ENCODE measurements at places on chromosomes 11 and 22. TPM values are rescaled to one million over a fixed set of nuclear protein-coding genes. Genes with fewer than 3 reads are reported as not detected.

- DNase-seq, result no peak
Observed at GRCh38 chr11:86446163-86446923, 71.7 kb downstream of the CCDC81 start.

Gene BIRC3
- total RNA-seq, result 85.6 TPM

DNA sequence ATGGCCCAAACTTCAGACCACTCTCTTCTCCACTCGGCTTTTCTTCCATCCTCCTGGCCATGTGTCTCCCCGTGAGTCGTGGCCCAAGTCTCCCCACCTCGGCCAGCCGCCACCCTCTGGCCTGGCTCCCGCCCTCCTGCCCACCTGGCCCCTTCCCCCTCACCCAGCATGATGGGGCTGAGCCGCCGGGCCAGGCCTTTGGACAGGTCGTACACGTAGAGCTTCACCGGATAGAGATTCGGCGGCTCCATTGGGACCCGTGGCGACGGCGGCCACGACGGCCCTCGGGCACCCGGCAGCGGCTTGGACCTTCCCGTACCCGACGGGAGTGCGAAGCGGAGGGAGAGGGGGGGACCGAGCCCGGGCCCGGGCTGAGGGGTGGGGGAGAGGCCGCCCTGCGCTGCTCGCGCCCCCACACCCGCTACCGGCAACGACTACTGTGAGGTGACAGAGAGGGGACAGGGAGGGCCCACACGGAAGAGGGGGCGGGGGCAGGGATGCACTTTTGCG lies at the start of gene DESI1:
DESI1 (minus strand) TSS at position 455 of the 510 bp plus-strand sequence; CDS start at position 251, 204 bp downstream.
- DNase-seq, result peak; percentile 59

DNA sequence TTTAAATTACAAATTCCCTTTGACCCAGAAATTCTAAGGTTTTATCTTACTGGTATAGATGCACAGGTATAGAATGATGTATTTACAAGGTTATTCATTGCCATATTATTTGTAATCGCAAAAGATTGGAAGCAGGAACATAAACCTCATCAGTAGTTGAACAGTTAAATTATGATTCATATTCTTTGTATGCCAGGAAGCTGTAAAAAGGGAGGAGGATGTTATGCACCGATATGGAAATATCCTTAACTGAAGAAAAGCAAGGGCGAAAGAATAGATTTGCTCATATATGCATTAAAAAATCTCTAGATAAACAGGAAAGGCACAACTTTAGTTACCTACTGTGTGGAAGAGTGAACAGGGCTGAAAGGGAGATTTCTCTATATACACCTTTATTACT lies 36.7 kb downstream of the PPFIA1 start:
- DNase-seq, result no peak

Gene HTR3A
- not detected for total RNA-seq

- DNase-seq, result no peak
Observed at GRCh38 chr11:2750682-2751522, 51.1 kb upstream of the KCNQ1OT1 start.

GRCh38 chr22:30945653-30946052 lies 22.9 kb downstream of the MORC2 start:
- no peak for DNase-seq

- no peak for DNase-seq
Observed at GRCh38 chr11:56967726-56968125, 21.0 kb upstream of the OR5AK2 start.

DNA sequence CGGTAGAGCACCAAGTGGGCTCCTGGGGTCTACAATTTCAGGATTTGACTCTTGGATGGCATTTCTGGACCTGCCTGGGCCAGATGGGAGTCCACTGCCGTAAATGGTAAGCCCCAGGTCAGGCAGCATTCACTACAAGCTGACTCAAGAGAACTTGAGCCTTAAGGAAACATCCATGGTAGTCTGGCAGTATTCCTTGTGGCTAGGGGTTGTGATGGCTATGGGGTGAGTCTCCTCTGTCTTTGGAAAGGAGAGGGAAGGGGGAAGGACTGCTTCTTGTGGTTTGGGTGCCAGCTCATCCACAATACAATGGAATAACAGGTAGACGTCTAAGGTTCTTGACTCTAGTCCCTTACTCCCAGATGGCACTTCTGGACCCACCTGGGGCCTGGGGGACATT lies 32.3 kb upstream of the POU2AF2 start:
- DNase-seq, result no peak

- DNase-seq, result no peak
Observed at GRCh38 chr11:83521647-83522596, 235.8 kb upstream of the CCDC90B start.

- no peak for DNase-seq
Observed at GRCh38 chr22:37610480-37611129, 2.0 kb downstream of the GGA1 start.

Gene SLC43A1
- total RNA-seq, result 9.5 TPM

GRCh38 chr22:45537734-45538181 lies 35.1 kb downstream of the FBLN1 start:
- DNase-seq, result no peak

DNA sequence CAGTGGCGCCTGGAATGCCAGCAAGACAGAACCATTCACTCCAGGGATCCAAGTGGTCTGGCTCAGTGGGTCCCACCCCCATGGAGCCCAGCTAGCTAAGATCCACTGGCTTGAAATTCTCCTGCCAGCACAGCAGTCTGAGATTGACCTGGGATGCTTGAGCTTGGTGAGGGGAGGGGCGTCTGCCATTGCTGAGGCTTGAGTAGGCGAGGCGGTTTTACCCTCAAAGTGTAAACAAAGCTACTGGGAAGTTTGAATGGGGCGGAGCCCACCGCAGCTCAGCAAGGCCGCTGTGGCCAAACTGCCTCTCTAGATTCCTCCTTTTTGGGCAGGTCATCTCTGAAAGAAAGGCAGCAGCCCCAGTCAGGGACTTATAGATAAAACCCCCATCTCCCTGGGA lies 125.7 kb upstream of the DDI1 start:
- DNase-seq, result no peak

Gene PAX6
- 0.87 TPM for total RNA-seq

DNA sequence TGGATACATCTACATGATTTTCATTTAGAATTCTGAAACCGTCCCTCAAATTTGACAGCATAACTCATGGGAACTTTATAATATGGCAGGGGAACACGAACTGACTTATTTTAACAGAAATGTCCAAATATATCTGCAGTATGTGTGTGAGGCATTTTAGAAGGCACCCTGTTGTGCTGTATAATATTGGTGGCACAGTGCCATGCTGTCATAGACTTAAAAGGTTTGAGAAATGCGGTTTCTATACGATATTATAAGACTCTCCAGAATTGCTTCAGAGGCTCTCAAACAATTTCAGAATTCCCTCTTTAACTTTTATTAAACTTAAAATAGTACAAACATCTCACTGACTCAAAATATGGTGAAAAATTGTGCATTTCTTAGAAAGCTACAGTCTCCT lies 181.6 kb downstream of the MSANTD4 start:
- no peak for DNase-seq

- DNase-seq, result no peak
Observed at GRCh38 chr11:111173221-111173620, 72.3 kb upstream of the POU2AF2 start.

DNA sequence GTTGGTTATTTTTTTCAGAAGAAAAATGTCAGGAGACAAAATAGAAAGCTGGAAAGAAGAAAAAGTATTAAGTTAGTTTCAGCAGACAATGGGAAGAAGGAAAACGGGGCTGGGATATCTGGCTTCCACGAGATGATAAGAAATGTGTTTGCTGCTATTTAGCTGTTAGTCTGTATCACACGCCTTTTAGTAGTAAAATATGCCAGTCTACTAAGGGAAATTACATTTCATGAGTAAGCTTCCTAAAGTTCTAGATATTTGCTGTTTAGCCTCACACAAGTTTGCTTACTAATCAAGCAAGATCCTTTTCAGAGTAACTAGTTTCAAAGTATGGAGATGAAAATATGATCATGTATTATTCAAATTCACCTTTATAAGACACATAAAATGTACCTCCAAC lies 1.5 kb downstream of the OR51B4 start:
- no peak for DNase-seq

DNA sequence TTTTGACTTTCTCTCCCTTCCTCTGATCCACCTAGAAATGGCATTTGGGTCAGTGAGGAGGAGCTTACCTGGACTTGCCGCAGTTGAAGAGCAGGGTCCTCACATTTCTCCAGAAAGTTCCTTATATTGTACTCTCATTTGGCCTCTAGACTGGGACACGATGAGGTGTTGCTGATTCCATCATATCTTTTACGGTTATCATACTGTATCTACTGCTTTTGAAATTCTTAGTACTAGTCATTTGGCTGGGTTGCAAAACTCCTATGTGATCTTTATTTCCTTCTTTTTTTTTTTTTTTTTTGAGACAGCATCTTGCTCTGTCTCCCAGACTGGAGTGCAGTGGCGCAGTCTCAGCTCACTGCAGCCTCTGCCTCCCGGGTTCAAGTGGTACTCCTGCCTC lies 58.7 kb upstream of the FAM181B start:
- no peak for DNase-seq

Gene RAB39A
- total RNA-seq, result not detected

GRCh38 chr11:78653294-78653909 lies 78.7 kb upstream of the NARS2 start:
- no peak for DNase-seq

DNA sequence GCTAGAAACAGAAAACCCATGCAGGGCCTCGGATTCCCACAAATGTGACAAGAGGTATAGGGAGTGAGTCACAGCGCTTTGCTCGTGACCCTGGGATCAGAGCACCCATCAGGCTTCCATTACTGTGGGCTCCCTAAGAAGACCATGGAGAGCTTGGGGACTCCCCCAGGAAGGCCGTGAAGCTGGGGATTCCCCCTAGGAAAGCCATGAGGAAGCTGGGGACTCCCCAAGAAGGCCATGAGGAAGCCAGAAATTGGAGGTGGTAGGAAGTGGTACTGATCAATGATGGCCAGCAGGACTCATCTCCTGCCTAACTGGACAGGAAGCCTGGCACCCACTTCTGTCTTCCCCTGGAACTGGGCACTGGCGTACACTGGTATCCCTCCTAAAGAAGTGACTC lies 10.1 kb upstream of the DCPS start:
- DNase-seq, result no peak

GRCh38 chr11:44066732-44067141 lies 667 bp downstream of the ACCS start:
- DNase-seq, result peak; percentile 19

DNA sequence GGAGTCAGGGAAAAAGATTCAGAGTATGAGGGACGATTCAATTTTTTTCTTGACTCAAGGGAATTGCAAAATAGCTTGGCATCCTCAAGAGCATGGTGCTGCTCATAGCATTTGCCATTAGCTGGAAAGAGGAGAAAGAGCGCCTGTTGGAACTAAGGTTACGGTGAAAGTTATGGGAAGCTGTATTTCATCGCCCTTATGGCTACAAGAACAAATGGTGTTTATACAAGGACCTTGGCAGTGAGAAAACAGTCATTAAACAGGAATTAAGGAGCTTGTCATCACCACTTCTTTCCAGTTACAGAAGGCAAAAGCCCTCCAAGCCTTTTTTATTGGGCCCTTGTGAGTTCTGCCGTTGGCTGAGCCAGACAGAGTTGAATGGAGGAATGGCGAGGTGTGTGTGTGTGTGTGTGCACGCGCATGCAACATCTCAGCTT lies 74.2 kb downstream of the ALX4 start:
- DNase-seq, result no peak

Gene GAB4
- total RNA-seq, result not detected

- DNase-seq, result no peak
Observed at GRCh38 chr11:20056950-20057943, 103.0 kb downstream of the DBX1 start.

DNA sequence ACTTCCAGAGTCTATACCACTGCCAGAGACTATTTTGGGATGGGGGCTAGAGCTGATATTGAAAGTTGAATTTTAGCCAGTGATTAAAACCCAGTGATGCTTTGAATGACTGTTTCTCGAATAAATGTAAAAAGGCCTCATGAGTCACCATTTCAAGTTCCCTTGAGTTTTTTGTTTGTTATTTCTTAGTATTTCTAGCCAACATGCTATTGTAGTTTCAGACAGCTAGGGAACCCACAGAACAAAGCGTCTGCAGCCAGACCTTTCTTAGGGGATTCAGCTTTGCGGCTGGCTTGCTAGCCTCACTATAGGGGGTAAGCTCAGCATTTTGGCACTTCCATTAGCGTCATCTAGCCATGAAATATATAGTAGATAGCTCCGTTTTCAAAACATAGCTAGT lies 66.5 kb downstream of the DBX1 start:
- DNase-seq, result no peak

Gene KCNK4
- total RNA-seq, result not detected

Gene MS4A5
- total RNA-seq, result not detected

DNA sequence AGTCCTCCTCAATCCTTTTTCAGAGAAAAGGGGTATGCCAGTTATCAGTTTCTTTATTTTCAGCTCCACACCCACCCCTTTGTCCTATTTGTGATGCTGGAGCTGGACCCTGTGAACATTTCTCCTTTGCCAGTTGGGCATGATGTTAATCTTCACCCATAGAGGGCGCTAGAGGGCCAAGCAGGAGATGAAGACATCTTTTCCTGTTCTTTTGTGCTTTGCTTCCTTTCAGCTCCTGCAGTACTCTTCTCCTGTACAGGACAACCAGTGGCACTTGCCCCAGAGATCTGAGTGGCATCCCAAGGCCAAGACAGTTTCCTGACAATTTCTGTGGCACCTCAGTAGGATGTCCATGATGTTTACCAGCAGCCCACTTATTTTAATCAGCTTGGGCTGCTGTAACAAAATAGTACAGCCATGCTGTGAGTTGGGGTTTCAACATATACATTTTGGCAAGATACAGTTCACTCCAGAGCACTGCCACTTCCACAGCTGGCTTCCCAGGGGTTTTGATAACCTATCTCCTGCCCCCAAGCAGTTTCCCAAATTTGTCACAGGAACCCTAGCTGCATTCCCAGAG lies 4.6 kb downstream of the SAA2 start:
- DNase-seq, result peak; percentile 76

DNA sequence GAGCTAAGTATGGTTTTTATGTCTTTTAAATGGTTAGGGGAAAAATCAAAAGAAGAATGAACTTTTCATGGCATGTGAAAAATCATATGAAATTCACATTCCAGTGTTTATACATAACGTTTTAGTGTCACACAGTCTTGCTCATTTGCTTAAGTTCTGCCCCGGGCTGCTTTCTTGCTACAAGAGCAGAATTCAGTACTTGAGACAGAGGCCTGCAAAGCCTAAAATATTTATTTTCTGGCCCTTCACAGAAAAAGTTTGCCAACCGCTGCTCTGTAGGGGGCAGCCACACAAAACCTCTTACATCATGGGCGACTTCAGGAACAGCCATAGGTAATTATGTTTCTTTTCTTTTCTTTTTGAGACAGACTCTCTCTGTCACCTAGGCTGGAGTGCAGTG lies 1.0 kb upstream of the ATG2A start:
- no peak for DNase-seq

Measured in Calu3 (cell line).